ENCODE measurements at places on chromosomes 11 and 22.

DNA sequence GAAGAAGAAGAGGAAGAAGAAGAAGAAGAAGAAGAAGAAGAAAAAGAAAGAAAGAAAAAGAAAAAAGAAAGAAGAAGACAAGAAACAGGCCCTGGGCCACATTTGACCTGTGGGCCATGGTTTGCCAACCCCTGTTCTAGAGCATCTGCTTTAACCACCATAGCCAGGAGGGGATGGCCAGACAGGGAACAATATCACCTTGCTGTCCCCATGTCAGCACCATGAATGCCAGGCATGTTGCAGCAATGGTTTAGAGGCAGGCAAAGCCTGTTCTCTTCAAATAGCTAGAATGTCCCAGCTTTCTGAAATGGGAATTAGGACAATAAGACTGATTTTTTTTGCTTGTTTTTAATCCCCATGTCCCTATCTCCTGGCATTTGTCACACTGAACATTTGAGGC, 338.6 kb upstream of the PLET1 start:
- no peak for DNase-seq

- no peak for DNase-seq
Measured at GRCh38 chr11:134736251-134736947, 324.4 kb upstream of the B3GAT1 start.

GRCh38 chr22:21896951-21897513, 29.6 kb upstream of the MAPK1 start:
- no peak for DNase-seq

- no peak for DNase-seq
Measured at GRCh38 chr11:110759972-110760381, 47.7 kb upstream of the ARHGAP20 start.

DNA sequence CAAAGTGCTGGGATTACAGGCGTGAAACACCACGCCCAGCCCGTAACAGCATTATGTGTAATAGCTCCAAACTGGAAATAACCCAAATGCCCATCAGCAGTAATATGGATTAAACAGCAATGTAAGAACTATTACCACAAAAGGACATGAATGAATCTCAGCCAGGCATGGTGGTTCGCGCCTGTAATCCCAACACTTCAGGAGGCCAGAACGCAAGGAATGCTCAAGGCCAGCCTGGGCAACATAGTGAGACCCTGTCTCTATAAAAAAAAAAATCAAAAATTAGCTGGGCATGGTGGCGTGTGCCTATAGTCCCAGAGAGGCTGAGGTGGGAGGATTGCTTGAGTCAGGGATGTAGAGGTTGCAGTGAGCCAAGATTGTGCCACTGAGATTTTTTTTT, 3.1 kb upstream of the DPF2 start:
- no peak for DNase-seq

- DNase-seq: no peak
Measured at GRCh38 chr11:95991101-95991500, 67.2 kb upstream of the MTMR2 start.

GRCh38 chr11:107947904-107948303, 19.7 kb downstream of the RAB39A start:
- no peak for DNase-seq

GRCh38 chr11:62108017-62108750, 15.6 kb upstream of the INCENP start:
- DNase-seq: peak; percentile 40

GRCh38 chr11:121459413-121460017, 6.7 kb upstream of the SORL1-AS1 start:
- DNase-seq: no peak

DNA sequence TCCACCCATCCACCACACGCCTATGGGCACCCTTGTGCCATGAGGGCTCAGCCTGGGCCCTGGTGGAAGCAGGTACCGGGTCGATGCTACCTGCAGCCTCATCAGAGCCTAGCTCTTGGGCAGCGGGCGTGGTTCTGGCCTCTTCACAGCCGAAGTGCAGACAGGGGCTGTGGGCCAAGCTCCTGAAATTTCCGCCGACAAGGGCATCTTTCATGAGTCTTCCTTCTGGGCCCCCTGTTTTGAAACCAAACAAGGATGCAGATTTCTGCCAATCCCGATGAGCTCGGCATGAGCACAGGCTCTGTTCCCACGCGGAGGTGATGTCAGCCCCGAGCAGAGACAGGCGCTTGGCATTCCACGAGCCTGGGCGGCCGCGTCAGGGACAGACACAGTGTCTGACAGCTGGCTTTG, 22.6 kb upstream of the MGAT3 start:
- no peak for DNase-seq

- no peak for DNase-seq
Measured at GRCh38 chr11:3867209-3868091, 12.0 kb downstream of the STIM1 start.

DNA sequence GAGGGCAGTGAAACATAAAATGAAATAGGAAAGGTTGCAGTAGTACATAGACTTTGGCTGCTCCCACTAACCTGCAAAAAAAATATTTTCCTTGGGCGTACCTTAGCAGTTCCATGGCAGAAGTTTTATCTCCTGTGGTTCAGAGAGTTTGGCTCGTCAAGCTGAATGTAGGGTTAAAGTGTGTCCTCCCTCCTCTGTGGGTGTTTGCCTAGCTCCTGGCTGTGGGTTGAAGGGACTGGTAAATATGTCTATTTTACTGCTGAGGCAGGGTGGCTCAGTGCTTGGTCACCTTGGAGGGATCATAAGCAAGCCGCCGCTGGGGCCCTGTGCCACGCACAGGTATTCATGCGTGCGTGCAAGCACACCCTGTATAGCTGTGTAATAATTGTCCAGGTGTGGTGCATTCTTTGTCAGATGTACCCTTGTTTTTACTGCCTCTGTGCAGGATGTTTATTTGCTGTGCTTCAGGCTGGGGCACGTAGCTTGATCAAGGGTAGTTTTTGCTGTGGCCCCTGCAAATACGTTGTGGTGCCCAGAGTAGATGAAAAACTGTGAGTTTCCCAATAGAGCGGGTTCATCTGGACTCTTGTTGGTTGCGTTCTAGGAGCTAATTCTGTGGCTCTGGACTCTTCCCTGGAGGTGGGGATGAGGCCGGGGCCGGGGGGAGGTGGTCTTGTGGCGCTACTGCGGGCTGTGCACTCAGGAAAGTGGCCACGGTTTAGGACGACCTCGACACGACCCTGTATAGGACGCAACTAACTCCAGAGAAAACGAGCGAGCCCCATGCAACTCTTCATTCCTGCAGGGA, 732 bp upstream of the SORL1 start:
- DNase-seq: no peak

GRCh38 chr11:69992026-69992425, 86.1 kb upstream of the ANO1 start:
- no peak for DNase-seq

GRCh38 chr11:80194016-80194415, 753.2 kb upstream of the TENM4 start:
- DNase-seq: no peak

DNA sequence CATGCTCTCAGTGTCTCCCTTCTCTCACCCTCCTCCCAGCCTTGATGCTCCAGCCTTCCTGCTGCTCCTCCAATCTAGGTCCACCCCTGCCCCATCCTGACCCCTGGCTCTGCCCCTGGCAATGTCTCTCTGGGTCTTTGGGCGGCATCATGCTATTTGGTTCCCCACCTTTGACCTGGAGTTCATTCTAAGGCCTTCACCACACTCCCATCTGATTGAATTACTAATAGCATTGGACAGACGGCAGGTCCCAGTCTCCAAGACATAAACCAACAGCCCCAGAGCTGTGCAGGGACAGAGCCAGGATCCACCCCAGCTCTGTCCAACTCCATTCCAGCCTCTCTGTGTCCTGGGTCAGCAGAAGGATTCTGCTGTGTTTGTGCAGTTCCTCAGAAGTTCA, 7.2 kb downstream of the APOL4 start:
- no peak for DNase-seq

GRCh38 chr11:105609832-105610781, at the start of gene GRIA4:
GRIA4 (plus strand) TSS chr11:105610073; CDS start chr11:105610998, 925 bp downstream.
- DNase-seq: peak; percentile 60

DNA sequence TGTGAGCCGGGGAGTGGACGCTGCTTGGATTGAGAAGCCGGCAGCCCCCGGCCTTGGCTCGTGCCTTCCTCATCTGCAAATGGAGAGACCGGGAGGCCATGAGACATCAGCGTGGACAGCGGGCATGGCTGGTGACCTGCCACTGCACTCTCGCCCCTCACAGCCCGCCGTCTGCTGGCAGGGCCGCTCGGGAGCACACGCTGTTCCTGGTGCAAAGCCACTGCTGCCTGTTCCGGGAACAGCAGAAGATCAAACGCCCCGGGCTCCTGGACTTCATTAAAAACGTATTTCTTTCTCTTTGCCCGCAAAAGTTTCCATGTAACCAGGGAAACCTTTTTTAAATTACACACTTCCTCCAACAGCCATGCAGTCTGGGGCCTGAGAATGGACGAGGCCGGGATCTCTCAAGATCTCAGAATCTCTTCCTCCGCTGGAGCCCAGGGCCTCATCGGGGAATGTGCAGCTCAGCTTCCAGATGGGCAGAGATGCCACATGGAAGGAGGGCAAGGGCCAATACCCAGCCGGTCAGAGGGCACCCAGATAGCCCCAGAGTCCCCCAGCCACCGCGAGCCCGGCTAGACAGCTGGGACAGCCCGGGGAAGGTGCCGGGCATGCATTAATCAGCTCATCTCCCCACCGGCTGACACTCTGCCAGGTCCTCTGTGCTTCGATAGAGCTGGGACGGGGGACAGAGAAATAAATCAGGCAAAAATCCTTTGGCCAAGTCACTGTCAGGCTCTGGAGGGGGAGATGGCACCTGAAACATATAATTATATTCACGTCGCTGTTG, 62.8 kb upstream of the PRR5 start:
- DNase-seq: no peak

GRCh38 chr11:31236143-31236542, 133.4 kb downstream of the DCDC1 start:
- no peak for DNase-seq

DNA sequence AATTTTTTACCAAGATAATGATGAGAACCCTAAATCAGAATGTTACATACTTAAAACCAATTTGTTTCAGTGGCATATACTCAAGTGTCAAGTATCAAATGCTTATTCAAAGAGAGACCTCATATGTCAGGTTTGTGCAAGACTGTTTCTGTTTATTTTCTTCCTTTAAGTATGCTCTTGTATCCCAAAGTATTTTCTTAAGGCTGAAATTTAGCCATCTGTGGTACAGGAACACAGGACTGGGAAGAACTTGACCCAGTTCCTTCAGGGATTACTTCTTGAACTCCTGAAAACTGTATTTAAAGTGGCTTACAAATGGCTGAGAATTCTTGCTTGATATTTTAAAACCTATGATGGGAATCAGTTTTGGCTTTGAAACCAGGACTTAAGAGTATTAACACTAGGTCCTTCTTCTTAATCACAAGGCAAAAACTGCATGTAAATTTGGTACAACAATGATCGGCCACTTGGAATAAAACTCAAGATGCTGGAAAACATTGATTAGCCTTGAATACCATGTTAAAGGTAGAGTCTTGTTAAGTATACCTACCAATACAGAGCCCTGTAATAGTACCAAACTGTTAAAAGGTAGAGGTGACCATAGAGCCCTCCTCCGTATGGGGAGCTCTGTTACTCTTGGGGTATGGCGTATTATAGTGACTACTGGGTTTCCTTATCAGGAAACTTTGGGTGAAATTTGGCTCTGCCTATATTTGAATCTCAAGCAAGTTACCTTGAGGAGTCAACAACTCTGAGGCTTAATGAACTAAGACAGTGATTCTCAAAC, 95.9 kb downstream of the BLID start:
- no peak for DNase-seq

DNA sequence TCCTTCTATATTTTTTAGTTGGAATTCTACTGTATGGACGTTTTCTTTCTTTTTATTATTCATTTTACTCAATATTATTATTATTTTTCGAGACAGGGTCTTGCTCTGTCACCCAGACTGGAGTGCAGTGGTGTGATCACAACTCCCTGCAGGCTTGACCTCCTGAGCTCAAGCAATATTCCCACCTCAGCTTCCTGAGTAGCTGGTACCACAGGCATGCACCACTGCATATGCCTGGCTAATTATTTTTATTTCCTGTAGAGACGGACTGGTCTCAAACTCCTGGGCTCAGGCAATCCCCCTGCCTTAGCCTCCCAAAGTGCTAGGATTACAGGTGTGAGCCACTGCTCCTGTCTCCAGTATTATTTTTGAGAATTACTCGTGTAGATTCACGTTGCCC, 34.0 kb upstream of the CCDC134 start:
- DNase-seq: no peak

DNA sequence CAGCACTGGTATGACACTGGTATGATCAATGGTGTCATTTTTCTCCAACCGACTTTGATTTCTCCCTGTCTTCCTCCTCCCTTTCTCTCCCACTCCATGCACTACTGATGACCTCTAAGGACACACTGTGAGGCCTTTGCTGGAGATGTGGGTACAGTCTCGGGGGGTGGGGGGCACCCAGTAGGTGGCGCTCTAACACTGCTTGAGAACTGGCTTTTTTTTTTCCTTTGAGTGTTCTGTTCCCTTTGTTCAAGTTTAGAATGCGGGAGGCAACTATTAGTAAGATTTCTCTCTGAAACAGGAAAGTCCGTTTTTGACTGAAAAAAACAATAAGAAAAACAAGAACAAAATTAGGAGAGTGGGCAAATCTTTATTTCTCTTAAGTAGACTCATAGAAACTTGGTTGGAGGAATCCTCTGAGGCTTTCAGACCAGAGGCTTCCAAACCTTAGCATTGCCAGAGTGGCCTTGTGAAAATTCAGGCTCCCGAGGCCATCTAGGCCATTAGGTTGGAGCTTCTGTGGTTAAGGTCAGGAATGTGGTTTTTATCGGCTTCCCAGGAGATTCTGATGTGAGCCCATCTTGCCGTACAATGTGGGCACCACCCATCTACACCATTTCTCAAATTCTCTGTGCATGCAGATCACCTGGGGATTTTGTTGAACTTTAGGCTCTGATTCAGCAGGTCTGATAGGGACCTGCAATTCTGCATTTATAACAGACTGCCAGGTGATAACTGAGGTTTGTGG, 43.2 kb downstream of the PANX1 start:
- no peak for DNase-seq

- DNase-seq: no peak
Measured at GRCh38 chr11:125929445-125930075, 16.3 kb upstream of the VSIG10L2 start.

- no peak for DNase-seq
Measured at GRCh38 chr11:122422682-122423081, 232.8 kb upstream of the UBASH3B start.

- DNase-seq: no peak
Measured at GRCh38 chr11:23947883-23948282, 549.0 kb upstream of the LUZP2 start.

Measured in NCI-H510A (cell line).